ENCODE measurements at places on chromosomes 5 and 9.

DNA sequence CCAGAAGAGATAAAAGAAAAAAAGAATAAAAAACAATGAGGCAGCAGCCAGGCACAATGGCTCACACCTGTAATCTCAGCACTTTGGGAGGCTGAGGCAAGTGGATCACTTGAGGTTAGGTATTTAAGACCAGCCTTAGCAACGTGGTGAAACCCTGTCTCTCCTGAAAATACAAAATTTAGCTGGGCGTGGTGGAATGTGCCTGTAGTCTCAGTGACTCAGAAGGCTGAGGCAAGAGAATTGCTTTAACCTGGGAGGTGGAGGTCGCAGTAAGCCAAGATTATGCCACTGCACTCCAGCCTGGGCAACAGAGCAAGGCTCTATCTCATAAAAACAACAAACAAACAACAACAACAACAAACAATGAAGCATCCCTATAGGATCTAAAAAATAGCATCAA lies 121.5 kb downstream of the HMHB1 start:
- no peak for DNase-seq

GRCh38 chr9:9750719-9751118 lies 862.1 kb downstream of the PTPRD start:
- no peak for DNase-seq

DNA sequence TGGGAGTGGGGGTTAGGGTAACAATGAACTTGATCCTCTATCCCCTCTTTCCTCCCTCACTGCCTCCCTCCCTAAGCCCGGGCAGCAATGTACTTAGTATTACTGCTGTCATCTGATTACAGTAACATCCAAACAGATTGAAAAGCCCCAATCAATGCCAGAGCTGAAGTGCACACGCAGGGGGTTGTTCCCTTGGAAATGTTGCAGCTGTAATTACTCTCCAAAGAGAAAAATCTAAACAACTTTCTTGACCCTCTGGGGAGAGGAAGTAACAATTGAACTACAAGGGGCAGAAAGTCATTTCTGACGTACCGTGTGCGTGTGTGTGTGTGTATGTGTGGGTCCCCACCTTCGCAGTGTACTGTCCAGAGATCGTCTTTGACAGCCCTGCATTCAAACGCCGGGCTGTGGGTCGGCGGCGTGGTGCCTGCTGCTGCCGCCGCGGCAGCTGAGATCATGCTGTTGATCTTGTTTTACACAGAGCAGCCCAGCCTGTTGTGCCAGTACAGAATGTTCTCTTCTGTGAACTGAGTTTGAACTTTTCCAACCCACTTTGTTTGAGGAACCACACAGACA lies 66.0 kb upstream of the KLF9 start:
- DNase-seq, result no peak

- no peak for DNase-seq
These were observed 38.2 kb upstream of the EXOC3 start for GRCh38 chr5:404666-405241.

GRCh38 chr9:112971415-112971814 lies 40.6 kb downstream of the ZNF883 start:
- no peak for DNase-seq

- no peak for DNase-seq
These were observed 204.7 kb downstream of the TTLL11 start for GRCh38 chr9:121888438-121888775.

GRCh38 chr9:98778251-98778650 lies 18.1 kb downstream of the ANKS6 start:
- DNase-seq, result no peak

DNA sequence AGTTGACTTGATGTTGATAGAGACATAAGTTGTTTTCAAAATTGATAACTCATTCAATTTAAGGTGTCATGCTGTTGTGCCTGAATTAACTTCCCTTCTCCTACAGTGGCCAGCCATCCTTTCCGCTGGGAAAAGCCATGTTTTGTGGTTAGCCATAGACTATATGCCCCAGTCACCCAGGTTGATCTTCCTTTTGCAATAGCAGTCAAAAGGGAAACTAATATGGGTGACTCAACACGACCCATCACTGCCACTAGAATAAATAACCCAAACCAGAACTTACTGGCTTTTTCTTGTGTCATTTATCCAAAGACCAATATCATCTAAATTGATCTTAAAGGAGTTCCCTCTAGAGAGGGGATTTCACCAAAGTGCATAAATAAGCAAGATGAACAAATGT lies 87.4 kb downstream of the PTCD2 start:
- no peak for DNase-seq

DNA sequence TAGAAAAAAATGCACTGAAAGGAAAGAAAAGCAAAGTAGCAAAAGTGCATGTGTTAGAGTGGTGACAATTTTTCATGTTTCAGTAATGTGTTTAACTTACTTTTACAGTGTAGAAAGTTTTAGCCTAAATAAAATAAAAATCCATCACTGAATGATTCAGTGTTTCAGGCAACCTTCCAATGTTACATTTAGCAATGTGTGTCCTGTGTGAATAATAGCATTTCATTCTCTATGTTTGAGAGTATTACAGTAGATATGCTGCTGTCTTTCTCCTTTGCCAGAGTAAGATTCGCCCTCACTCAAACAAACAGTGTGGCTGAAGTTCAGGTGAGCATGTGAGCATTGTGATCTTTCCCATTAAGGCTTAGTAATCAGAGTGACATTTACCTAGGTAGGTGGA lies 171.1 kb downstream of the TARS1 start:
- DNase-seq, result no peak

DNA sequence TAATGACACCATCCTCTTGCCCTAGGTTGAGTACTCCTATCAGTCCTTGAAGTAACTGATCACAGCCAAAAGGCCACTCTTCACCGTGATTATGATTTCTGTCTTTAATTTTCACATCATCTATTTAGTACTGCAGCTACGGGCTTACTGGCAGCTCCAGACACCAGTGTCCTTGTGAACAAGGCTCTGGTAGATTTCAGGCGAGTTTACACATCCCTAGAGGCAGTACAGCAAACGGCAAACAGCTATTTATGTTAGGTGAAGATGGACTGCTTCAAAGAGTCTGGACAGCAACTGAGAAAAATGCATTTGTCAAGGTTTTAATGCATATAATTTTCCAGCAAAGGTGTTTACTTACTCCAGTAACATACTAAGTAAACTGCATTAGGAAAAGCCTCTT lies 396.9 kb downstream of the KDM4C start:
- DNase-seq, result no peak

DNA sequence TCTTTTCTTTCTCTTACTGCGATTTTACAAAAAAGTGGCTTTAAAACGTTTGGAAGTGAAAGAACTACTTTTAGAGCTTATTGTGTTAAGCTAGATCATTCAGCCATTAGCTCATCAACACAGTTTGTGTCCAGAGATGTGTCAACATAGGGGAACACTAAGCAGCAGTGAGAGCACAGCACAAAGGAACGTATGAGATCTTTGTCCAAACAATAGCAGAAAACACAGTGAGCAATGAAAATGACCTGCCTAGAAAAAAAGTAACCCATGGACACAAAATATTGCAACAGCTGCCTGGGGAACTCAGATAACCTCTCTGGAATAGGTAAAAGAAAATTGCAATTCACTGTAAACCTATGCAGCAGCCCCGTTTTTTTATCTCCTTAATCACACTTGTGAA lies 372.5 kb downstream of the ARHGEF28 start:
- DNase-seq, result no peak

DNA sequence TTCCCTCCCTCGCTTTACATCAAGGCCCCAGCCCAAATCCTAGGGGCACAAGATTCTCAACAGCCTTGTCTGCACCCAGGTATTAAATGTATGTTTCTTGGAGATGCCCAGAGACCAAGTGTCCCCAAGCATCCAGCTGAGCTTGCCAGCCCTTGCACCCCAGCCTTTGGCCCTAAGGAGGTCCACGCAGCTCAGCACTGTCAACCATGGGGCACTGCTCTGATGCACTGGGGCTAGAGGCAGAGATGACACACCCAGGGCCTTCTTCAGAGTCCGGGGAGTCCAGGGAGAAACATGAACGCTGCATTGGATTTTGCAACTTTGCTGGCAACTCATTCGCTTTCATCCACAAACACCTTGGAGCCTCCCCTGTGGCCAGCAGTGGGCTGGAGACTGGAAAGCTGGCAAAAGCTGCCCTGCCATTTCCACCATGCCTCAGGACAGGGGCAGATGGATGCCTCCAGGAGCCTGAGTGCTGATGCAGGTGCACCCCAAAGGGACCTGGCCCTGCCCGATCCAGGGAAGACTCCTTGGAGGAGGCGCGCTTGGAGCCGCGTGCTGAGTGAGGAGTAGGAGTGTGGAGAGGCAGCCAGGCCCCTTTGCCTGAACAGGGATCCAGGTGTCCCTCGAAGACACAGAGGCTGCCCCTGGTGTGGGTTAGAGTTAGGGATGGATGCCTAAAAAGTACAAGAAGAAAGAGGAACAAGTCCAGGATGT lies 19.3 kb downstream of the PAEP start:
- DNase-seq, result no peak

GRCh38 chr9:93217706-93218105 lies 33.8 kb downstream of the WNK2 start:
- no peak for DNase-seq

DNA sequence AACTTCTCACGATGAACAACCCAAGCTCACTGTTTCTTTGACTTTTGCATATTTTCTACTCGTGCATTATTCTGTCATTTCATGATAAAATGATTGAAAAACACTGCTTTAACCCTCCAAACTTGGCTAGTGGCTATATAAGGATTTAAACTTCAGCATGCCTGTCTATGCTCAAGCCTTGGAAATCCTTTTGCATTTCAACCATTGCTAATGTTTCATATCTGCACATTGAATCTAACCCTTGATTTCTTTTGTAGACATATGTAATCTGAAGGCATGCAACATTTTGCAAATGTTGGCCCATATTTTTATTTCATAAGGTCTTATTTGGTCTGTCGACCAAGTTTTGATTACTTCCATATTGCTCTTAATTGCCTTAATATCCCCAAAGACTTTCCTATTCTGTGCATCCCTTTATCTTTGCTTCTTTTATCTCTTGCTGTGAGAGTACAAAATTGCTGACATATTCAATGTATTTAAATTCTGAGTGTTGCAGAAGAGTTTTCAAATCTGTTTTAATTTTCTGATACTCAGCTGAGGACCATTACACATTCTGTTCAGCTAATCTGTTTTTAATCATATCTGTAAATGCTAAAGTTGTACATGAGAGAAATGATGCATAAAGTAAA lies 403.7 kb upstream of the ZNF608 start:
- DNase-seq, result no peak
